Stomach (tissue), 19 donors: ENCODE measurements at places on chromosomes 2 and 18. TPM values are rescaled to one million over a fixed set of nuclear protein-coding genes. Genes with fewer than 3 reads are reported as not detected.

GRCh38 chr18:10229458-10229857 is 225.0 kb upstream of the APCDD1 start:
- H3K4me3 ChIP-seq = no peak overlapping the region
- H3K27me3 ChIP-seq = no peaks in the 10 kb centered on the region
- H3K36me3 ChIP-seq = no peaks in the 10 kb centered on the region
- no peak for DNase-seq

DNA sequence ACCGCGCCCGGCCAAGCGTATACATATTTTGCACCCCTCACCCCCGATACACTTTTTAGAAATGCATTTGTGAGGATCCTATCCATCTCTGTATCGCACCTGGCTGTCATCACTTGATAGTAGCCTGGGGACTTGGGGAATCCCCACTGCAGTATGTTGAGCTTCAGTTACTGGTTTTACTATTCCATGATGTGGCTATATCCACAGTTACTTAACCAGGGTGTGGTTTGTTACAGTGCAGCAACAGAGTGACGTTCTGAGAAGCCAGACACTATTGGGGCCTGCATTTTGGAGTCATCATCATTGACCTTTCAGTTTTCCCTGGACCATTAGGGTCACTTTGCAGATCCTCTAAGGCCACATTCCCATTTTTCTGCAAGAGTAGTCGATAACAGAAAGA is 212.7 kb downstream of the AGAP1 start:
- no peak for DNase-seq
- H3K27ac ChIP-seq = no peak overlapping the region
- no peaks in the 10 kb centered on the region for H3K27me3 ChIP-seq
- no peak overlapping the region for H3K4me3 ChIP-seq
- H3K36me3 ChIP-seq = peaks cover 13% of the 10 kb centered on the region

GRCh38 chr2:48914477-48915089 is 159.1 kb upstream of the LHCGR start:
- H3K27ac ChIP-seq = no peak overlapping the region
- H3K4me3 ChIP-seq = no peak overlapping the region
- H3K4me1 ChIP-seq = no peaks in the 10 kb centered on the region

GRCh38 chr2:97997784-97998392 is 2.1 kb upstream of the TMEM131 start:
- peaks cover 27% of the 10 kb centered on the region for H3K4me1 ChIP-seq
- DNase-seq = no peak
- H3K4me3 ChIP-seq = no peak overlapping the region
- H3K36me3 ChIP-seq = no peaks in the 10 kb centered on the region
- H3K27ac ChIP-seq = no peak overlapping the region
- no peaks in the 10 kb centered on the region for H3K27me3 ChIP-seq

DNA sequence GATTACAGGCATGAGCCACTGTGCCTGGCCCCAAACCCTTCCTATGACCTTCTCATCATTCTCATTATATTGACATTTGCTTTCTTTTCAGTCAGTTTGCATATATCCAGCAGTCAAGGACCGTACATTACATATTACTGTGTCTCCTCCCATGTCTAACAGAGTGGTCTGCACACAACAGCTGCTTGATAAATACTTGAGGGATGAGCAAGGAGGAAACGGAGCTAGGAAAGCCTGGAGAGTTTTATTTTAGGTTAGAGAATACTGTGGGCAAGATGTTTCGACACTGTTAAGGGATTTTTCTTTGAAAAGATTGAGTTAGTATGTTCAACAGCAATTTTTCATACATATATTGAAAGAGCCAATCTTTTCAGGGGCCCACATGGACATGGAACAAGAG is 76.2 kb upstream of the CHRNA1 start:
- no peaks in the 10 kb centered on the region for H3K36me3 ChIP-seq
- H3K27ac ChIP-seq = no peak overlapping the region
- no peaks in the 10 kb centered on the region for H3K4me1 ChIP-seq
- H3K27me3 ChIP-seq = no peaks in the 10 kb centered on the region

DNA sequence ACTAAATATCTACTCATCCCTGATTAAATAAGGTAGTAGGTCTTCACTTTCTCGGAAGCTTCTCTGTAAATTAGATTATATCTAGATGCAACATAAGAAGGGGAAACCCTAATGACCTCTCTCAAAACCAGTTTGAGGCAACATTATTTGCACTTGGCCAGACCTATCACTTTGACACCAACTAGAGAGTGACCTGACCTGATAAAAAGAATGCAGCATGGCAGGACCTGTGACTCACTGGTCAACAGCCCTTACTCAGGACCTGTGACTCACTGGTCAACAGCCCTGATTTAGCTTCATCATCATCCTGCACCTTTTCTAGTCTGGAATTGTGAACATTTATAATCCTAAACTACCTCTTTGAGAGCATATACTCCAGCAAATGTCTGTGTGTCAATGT is 1957.7 kb upstream of the CELF4 start:
- no peak overlapping the region for H3K4me3 ChIP-seq
- no peaks in the 10 kb centered on the region for H3K36me3 ChIP-seq
- H3K4me1 ChIP-seq = no peaks in the 10 kb centered on the region
- DNase-seq = no peak
- H3K27me3 ChIP-seq = no peaks in the 10 kb centered on the region
- no peak overlapping the region for H3K27ac ChIP-seq

DNA sequence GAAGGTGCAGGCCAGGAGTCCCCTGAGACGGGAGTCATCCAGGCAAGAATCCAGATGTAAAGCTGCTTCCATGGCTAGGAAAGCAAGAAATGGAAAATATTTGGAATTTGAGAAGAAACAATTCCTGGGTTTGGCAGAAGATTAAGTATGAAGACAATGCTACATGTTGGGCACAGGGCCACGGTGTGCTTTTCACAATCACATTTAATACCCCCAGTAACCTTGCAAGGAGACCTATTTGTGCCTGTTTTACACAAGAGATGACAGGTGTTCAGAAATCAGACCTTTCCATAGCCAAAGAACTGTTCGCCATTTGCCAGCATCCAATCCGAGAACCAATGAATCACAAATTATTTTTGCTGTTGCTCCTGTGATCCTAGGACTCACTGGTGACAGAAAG is 50.5 kb downstream of the KCTD1 start:
- no peak for DNase-seq
- H3K27me3 ChIP-seq = no peaks in the 10 kb centered on the region
- no peaks in the 10 kb centered on the region for H3K36me3 ChIP-seq
- no peak overlapping the region for H3K4me3 ChIP-seq
- no peak overlapping the region for H3K27ac ChIP-seq

- no peak for DNase-seq
- H3K27me3 ChIP-seq = no peaks in the 10 kb centered on the region
- H3K27ac ChIP-seq = no peak overlapping the region
- no peak overlapping the region for H3K4me3 ChIP-seq
Observed at GRCh38 chr18:32335228-32335627, 135.5 kb downstream of the GAREM1 start.

GRCh38 chr18:59229191-59229590 is 9.2 kb downstream of the GRP start:
- no peaks in the 10 kb centered on the region for H3K36me3 ChIP-seq
- peaks cover 6% of the 10 kb centered on the region for H3K27me3 ChIP-seq
- no peak overlapping the region for H3K4me3 ChIP-seq
- no peak overlapping the region for H3K27ac ChIP-seq
- no peaks in the 10 kb centered on the region for H3K4me1 ChIP-seq

The CRYGC gene
- not detected for total RNA-seq

The GALR1 gene
- 1.8 TPM for total RNA-seq

The ALK gene
- total RNA-seq = 0.92 TPM

The DCDC2C gene
- not detected for total RNA-seq

The GCKR gene
- total RNA-seq = 45.5 TPM

The TTN gene
- total RNA-seq = 1.8 TPM
